Uterus (tissue), 4 donors: ENCODE measurements at places on chromosomes 16 and 17.

DNA sequence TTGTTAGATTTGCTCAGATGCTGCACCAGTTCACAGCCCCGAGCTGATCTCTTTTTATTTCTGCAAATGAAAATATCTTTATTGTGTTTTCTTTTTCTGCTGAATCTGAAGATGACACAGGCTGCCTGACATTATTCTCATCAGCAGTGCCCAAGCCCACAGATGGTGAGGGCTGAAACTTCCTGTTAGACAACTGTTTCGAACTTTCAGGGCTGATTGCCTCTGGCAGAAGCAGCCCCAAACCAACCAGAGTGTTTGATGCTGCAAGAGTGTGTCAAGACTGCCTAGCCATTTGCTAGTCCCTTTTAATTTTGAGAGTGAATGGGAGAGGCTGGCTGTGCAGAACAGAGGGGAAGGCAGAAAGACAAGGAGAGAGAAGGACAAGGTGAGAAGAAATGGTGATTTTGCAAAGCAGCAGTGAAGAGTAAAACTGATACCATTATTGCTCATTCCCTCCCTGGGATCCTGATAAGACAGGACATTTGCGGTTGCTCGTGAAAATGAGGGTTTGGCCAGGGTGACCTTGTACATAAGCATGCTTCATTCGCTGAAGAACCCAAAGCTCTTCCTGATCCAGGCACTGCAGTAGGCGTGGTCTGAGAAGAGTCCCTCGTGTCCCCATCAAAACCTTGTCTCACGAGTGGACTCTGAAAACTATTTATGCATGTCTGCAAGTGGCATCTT is 77.2 kb downstream of the TMEM114 start:
- DNase-seq: no peak

GRCh38 chr17:43597624-43598356 is 51.6 kb upstream of the ETV4 start:
- no peak for DNase-seq

DNA sequence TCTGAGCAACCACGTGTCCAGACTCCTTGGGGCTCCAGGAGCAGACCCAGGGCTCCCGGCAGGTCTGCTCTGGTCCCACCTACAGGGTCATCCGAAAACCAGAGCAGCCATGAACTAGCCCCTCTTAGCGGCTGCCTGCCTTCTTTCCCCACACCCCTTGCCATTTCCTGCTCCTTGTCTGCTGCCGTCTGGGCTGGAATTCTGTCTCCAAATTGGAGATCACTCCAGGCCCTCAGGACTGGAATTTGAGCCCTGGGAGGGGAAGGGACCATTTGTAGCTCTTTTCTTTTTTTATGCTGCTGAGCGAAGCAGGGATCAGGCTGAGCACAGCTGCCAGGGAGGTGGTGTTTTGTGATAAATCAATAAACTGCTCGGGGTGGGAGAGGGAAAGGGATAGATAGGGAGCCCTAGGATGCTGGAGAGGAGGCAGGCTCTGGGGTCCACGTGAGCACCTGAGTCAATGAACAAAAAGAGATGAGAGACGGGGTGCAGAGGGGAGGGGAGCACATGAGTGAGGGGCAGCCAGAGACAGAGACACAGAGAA is 257.5 kb downstream of the ENGASE start:
- DNase-seq: no peak

GRCh38 chr17:50909765-50910605 is 43.8 kb upstream of the TOB1 start:
- no peak for DNase-seq

GRCh38 chr16:82240111-82240510 is 70.1 kb upstream of the MPHOSPH6 start:
- DNase-seq: no peak

DNA sequence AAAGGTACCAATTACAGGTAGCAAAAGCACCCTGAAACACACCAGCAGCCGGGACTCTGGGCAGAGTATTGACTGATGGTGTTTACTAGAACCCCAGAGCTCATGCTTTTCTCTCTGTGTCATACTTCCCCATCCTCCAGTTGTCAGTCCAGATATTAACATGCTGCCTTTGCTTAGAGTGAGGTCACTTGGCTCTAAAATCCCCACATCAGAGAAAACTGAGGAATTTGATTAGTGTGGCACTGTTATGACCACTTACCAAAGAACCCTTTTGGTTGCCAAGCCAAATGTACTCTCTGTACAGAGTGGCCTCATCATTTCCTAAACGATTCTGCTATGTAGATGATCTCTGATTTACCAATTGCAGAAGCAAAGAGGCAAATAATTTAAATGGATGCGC is 80.4 kb downstream of the ABCC12 start:
- no peak for DNase-seq

DNA sequence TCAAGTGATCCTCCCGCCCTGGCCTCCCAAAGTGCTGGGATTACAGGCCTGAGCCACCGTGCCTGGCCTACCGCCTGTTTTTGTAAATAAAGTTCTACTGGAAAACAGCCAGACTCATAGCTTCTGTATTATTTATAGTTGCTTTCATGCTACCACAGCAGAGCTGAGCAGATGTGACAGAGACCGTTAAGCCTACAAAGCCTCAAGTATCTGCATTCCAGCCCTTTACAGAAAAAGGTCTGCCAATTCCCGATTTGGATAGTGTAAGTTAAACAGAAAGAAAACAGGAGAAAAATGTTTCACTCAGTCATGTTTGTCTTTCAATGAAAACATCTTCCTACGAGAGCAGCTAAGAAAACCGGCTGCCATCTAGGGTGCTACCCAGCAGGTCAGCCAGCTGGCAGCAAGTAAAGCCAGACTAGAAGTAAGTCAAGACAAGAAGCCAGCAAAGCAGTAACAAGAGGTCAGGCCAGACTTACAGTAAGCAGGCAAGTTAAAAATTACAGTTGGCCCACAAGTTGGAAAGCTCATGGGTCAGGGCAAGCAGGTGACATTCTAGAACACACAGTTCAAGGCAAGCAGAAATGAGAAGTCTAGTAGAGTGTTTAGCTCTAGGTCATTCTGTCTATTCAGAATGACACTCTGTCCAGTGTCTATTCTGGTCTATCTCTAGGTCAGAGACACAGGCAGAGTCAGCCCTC is 17.7 kb downstream of the NCBP3 start:
- DNase-seq: no peak

GRCh38 chr17:74119049-74119580 is 84.4 kb upstream of the RPL38 start:
- no peak for DNase-seq

GRCh38 chr17:41800601-41801373 is 11.0 kb downstream of the P3H4 start:
- peak; percentile 36 for DNase-seq

- DNase-seq: no peak
Measured at GRCh38 chr17:58668598-58668935, 23.3 kb downstream of the TEX14 start.

- no peak for DNase-seq
Measured at GRCh38 chr16:87336434-87337240, 19.4 kb upstream of the C16orf95 start.

GRCh38 chr17:75854101-75854748 is 910 bp downstream of the WBP2 start:
- no peak for DNase-seq

DNA sequence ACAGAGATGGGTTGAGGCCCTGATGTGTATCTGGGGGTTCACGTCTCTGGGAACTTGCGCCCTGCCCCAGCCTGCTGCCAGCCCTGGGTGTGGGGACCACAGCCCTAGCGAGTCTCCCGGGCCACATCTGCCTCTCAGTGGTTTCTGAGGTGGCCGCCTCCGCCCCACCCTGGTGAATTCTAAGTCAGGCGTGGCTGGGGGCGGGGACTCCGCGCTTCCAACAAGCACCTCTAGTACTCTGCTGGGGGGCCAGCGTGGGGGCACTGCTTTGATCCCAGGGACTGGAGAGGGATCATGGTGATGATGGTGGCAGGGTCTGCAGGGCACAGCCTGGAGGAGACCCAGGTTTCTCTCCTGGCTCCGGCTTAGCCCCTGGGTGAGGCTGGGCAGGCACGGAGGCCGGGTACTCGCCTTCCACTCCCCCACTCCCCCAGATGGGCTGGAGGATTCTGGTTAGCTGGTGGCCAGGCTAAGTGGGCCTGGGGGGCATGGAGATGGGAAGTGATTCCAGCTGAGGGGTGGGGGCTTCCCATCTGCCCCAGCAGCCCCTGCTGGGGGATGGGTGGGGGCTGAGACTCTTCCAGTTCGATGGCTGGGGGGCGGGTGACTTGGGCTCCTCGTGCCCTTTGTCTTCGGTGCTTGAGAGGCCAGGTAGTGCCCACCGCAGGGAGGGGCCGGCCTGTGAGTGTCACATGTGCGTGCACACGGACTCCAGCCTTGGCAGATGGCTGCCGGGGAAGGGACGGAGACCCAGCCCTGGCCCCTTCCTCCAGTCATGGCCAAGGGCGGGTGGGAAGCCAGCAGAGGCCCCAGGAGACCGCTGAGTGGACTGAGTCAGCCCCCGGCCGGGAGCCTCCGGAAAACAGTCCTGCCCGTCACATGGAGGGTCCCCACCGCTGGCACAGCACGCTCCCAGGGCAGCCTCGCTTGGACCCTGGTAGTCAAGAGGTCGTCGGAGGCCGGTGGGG is 3.9 kb downstream of the GLIS2 start:
- DNase-seq: no peak
